A549 treated with RU486 at 1 μM for 4 hours (cell line): ENCODE measurements at places on chromosomes 5 and 9. TPM values are rescaled to one million over a fixed set of nuclear protein-coding genes. Genes with fewer than 3 reads are reported as not detected.

The SAPCD2 gene
- 14.0 to 28.0 TPM (median 25.8 TPM) in 5 replicates for total RNA-seq

The KCTD16 gene
- total RNA-seq, result 0.02 to 0.08 TPM (median 0.04 TPM) in 4 of 5 replicates, not detected in the other

The LCN9 gene
- total RNA-seq, result not detected in 5 replicates

The CDH9 gene
- not detected in 5 replicates for total RNA-seq

The DBH gene
- not detected in 5 replicates for total RNA-seq

The CNOT6 gene
- total RNA-seq, result 11.4 to 24.2 TPM (median 21.7 TPM) in 5 replicates
